ENCODE measurements at places on chromosomes 16 and 17.

DNA sequence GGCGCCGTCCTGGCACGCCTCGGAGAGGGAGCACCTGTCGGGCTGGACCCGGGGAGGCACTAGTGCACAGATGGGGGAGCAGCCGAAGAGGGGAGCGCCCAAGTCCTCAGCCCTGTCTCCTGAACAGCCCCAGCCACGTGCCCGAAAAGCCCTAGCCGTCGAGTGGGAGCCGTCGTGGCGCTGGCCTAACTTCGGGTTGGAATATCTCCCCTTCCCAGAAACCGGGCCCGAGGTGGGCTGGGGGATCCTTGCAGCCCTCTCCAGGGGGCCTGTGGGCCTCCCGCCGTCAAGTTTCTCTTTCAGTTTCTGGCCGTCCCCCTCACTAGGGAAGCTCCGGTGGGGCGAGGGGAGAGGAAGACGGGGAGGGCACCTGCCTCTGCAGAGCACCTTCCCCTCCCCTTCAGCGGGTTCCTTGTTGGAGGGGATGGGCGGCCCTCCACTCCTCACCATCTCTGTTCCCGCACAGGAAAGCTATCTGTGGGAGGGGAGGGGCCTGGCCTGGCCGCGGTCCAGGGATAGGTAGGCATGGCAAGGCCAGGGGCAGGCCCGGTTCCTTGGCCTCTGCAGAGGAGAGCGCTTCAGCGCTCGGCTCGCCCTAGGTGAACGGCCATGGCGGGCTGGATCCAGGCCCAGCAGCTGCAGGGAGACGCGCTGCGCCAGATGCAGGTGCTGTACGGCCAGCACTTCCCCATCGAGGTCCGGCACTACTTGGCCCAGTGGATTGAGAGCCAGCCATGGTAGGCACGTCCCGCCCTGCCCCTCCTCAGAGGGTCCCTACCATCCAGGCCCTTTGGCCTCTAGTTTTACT is 709 bp downstream of the STAT5A start:
- no peak for DNase-seq

- DNase-seq = no peak
These were observed 1.1 kb downstream of the FOXL1 start for GRCh38 chr16:86579268-86580062.

- no peak for DNase-seq
These were observed 39.0 kb downstream of the AKAP1 start for GRCh38 chr17:57124053-57124452.

DNA sequence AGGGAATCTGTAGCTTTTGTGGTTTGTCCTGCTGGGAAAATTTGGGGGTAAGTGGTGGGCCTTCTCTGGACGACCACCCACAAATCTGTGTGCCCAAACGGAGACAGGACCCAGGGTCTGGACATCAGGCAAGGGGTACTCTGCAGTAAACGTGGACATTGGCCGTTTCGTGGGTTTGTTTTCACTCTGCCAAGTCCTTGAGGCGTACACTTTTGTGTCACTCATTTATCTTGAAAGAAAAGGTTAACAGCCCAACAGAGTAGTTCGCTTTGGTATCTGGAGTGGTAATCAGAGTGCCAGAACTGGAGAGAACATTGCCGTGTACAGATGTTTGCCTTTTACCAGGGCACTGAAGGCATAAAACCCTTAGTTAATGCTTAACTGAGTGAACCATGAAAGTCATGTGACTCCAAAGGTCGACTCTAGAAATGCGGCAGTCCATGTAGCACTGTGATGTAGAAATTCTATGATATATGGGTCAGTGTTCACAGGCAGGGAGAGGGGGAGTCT is 15.4 kb downstream of the NAA60 start:
- no peak for DNase-seq

DNA sequence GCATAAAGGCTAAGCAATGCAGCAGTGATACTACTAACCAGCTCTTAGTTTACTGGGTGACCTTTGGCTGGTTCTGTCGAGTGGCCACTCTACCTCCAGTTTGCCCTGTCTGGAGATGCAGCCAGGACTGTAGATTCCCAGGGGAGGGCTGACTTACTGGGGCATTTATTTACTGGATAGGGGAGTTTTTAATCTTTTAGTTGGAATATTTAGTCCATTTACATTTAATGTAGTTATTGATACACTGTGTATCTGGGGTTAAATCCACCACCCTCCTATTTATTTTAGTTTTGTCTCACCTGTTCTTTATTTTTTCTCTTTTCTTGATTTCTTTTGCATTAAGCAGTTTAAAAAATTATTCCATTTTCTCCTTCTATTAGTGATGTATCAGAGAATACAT is 112.9 kb downstream of the RPTOR start:
- no peak for DNase-seq

DNA sequence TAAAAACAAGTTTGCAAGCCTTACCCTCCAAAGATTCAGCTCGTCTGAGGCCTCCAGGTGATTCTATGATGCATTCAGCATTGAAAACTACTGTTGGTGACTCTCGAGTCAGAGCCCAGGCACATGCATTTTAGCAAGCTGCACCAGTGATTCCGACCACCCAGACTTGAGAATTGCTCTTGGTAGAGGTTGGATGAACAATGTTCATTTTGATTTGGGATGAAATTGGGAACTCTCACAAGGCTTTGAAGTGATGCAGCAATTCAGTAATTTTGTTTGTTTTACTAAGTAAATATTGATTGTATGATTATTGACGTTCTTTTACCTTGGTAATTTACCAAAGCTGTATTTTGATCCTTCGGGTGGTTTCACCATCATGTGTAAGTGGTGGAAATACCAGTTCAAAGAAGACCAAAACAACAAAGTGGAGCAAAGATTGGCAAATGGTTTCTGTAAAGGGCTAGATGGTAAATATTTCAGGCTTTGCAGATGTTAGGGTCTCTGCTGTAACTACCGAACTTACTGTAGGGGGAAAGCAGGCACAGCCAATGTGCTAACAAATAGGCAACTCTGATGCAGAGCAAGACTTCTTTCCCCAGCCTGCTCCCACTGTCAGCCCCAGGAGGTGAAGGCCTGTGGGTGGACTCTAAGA is 11.8 kb downstream of the ALDH3A2 start:
- DNase-seq = no peak

GRCh38 chr16:67544844-67545664 is 16.4 kb downstream of the RIPOR1 start:
- DNase-seq = no peak

- DNase-seq = no peak
These were observed 356.3 kb upstream of the C16orf82 start for GRCh38 chr16:26710450-26710849.

Measured in kidney capillary endothelial cell (primary cell).